Thyroid gland (tissue), 4 donors: ENCODE measurements at places on chromosomes 5 and 9.

- DNase-seq, result no peak
These were observed 494.6 kb downstream of the GADD45G start for GRCh38 chr9:90099262-90099963.

DNA sequence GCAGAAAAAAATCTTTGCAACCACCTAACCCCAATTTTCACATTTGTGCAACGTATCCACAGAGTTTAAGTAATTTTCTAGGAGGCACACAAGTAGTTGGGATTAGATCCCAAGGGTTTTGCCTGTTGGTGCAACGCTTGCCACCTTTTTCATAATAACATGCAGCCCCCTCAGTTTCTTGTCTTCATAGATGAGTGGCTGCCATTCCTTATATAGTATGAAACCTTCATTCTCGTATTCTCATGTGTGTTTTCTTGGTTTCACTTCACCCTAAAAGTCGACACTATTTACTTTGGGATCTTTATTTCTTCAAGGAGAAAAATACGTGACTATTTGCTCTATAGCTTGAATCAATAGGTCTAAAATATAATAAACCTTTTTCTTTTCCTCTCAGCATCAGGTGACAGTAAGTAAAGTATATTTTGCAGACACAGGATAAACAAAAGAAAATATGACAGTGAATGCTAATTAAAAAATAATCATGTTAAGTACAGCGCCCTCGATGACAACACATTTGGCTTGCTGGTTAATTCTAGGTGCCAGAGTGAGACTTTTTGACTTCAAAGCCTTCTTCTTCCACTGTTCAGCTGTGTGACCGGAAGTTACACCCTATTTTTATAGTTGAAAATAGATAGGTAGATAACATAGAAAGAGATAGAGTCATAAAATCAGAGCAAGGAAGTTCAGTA is 342.8 kb upstream of the CCNG1 start:
- DNase-seq, result no peak

DNA sequence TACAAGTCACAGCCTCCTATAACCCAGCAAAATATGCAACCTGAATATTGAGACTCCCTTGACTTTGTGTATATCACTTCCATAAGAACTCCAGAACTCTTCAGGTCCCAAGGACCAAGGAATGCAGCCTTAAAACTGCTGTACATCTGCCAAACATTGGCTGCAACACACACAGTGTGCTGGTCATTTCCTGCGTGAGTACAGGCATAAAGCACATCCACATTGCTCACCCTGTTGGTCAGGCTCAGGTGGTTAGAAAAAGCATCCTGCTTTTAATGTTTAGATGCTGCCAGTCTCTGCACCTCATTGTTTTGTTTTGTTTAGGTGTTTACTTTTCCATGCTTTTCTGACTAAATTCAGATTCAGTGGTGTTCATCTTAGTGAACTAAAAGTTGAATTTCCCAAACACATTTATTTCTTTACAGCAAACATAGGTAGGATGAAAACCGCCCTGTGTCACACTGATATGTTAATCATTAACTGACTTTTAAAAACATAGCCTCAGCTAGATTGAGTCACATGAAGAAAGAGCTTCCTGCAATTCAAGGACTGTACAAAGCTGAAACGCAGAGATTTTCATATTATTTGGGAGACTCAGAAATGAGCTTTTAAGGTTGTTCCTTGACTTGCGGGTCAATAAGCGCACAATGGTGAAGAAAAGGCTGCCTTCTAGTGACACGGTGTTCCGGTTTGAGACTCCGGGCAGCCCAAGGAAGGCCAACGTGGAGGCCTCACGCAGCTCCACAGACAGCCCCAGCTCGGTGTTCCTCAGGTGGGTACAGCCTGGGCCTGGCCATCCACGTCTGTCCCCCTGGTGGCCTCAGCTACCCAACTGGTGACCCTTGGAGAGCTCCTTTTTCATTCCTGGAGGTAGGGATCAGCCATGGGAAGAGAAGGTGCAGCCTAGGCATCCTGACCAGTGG is 52.2 kb upstream of the GRAMD2B start:
- no peak for DNase-seq

- no peak for DNase-seq
These were observed 1.9 kb upstream of the DAB2 start for GRCh38 chr5:39426746-39427105.

- no peak for DNase-seq
These were observed 623.3 kb downstream of the HINT1 start for GRCh38 chr5:130541617-130542221.

- no peak for DNase-seq
These were observed 72.6 kb downstream of the ZNF354C start for GRCh38 chr5:179132586-179133355.

DNA sequence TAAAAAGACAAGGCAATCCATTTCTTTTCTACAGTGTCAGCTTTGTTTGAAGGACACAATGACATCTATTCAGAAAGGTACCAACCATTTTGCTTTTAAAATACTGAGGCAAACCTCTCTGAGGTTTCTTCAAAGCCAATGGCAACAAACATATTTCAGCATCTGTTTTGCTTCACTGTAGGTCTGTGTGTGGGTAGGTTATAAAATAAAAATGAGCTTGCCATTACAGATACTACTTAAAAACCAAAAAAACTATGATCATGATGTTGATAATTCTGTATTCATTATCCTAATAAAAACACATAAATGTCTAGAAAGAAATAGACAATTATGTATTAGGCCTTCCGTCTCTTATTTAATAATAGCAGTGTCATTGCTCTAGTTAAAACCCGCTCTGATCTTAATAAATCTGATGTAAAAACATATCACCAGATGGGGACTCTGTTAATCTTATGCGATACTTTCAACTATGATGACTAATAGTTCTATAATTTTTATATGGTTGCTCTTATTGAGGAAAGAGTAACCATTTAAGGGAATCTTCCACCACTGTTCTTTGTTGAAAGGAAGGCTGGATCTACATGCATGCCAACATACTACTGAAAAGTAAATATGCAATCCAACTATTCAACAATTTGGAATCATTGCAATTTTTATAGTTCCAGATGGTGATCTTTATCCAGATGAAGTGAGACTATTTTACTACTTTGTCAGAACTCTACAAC is 647.2 kb downstream of the PDE4D start:
- no peak for DNase-seq

DNA sequence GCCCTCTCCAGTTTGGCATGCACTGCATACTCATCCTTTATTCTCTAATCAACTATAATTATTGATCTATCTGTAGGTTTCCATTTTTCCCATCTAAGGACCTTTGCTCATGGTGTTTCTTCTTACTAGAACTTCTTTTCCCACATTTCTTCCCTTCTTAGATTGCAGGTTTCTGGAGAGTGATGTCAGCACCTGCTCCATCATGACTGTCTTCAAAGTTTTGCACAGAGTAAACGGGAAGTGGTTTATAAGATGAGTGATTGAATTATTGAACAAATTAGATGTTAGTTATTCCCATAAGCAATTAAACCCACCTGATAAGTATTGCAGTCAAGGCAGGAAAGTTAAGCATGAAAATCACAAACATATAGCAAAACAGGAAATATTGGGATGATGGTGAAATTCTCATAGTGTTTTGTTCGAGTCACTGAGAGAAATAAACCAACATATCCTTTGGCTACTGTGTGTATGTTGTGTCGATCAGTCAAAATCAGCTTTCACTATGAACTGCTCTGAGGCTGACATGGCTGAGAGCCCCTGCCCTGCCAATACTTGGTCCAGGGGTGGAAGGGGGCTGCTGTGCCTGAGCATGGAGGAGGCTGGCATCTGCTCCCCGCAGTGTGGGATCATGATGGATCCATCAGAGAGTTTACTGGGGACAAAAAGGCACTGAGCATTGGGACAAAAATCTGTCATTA is 45.5 kb upstream of the S1PR3 start:
- no peak for DNase-seq
